Cerebellar cortex (tissue), 1 donor: ENCODE measurements at places on chromosomes 4 and X.

- no peak for DNase-seq
These were observed 45.7 kb upstream of the DCLK2 start for GRCh38 chr4:150032541-150032940.

DNA sequence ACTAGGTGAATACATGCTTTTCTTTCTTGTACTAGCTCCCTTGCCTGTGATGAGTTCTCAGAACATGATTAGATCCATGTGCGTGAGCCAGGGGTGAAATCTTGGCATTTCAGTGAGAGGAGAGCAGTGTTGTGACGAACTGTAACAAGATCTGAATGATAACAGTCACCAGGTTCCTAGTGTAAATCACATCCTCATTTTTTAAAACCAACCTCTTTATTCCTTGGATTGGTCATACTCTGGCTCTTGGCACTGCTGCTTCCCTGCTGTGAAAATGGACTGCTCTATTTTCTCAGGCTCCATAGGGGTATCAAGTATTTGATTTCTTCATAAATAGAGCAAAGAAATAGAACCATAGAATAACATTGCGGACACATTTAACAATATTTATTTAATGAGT, 206.3 kb downstream of the SLC4A4 start:
- DNase-seq: no peak

GRCh38 chr4:138398322-138398721, 156.2 kb upstream of the SLC7A11 start:
- peak; percentile 32 for DNase-seq

GRCh38 chr4:177175473-177175872, 134.2 kb upstream of the NEIL3 start:
- DNase-seq: no peak

DNA sequence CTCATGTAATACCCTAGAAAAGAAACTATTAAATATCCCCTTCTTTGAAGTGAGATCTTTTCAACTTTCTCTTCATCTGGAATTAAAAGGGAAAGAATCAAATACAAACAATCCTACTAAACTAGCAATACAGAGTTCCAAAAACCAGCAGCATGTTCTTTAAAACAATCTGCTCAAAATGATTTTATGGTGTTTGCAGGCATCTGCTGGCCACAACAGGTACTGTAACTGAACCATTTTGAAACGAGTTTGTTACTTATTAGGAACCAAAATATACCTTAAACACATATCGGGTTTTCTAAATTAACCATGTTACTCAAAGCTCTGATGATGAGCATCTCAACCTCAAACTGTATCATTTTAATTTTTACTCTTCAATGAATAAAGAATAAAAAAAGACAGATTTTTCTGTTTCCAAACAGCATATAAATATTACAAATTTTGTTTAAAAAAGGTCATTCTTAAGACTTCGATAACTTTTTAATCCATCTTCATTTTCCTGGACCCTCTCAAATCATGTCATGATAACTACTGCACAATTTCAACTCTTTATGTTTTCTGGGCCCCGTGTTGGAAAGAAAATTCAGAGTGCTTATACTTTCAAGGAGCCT, 56.5 kb downstream of the ARAP2 start:
- peak; percentile 14 for DNase-seq

DNA sequence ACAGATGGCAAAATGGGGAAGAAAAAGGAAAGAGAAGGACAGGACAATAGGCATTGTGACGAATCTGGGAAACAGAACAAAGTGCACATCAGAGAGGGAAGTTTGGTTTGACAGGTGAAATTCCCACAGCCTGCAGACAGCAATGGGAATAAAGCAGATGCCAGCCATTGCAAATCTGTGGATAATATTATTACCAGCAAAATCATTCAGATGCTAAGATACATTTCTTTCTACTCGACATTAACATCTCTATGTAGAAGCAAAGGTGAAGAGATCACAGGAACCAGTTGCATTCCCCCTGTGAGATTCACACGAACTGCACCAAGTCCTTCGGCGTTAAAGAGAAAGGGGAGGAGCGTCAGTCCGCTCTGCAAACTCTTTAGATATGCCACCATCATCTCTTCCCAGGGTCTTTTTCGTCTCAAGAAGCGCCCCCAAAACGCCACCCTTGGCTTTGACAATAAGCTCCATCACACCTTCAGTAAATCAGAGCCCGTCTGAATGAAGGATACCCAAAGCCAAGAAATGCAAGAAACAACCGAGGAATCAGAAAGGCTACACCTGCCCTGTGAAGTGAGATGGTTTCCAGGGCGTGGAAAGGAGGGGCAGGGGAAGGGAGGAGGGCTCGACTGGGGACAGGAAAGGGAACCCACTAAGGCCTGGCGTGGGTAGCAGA, 1.9 kb downstream of the NEUROG2 start:
- no peak for DNase-seq

GRCh38 chr4:8113611-8114377, 44.8 kb downstream of the ABLIM2 start:
- DNase-seq: no peak

- no peak for DNase-seq
These were observed 30.4 kb downstream of the PLS3 start for GRCh38 chrX:115591420-115591819.
